Transverse colon (tissue), 4 donors: ENCODE measurements at places on chromosomes 1 and 21. TPM values are rescaled to one million over a fixed set of nuclear protein-coding genes. Genes with fewer than 3 reads are reported as not detected.

The TMPRSS3 gene
- total RNA-seq = not detected

The PLA2G2D gene
- 0.16 TPM for total RNA-seq

GRCh38 chr1:154751690-154752089, 118.4 kb downstream of the KCNN3 start:
- H3K4me1 ChIP-seq = no peaks in the 10 kb centered on the region
- H3K4me3 ChIP-seq = no peak overlapping the region
- no peak for DNase-seq
- H3K36me3 ChIP-seq = no peaks in the 10 kb centered on the region
- no peak overlapping the region for H3K27ac ChIP-seq
- H3K27me3 ChIP-seq = peaks cover 41% of the 10 kb centered on the region

The PLPPR4 gene
- total RNA-seq = 0.41 TPM

- H3K4me1 ChIP-seq = peaks cover 21% of the 10 kb centered on the region
- H3K4me3 ChIP-seq = no peak overlapping the region
- no peaks in the 10 kb centered on the region for H3K36me3 ChIP-seq
- no peak overlapping the region for H3K27ac ChIP-seq
- peaks cover 35% of the 10 kb centered on the region for H3K27me3 ChIP-seq
Measured at GRCh38 chr1:231036416-231036815, 3.6 kb downstream of the FAM89A start.

The MFAP2 gene
- total RNA-seq = 5.6 TPM

GRCh38 chr1:27795601-27796000, 22.6 kb downstream of the STX12 start:
- H3K36me3 ChIP-seq = no peaks in the 10 kb centered on the region
- no peaks in the 10 kb centered on the region for H3K4me1 ChIP-seq
- no peaks in the 10 kb centered on the region for H3K27me3 ChIP-seq
- H3K4me3 ChIP-seq = no peak overlapping the region
- H3K27ac ChIP-seq = no peak overlapping the region

The KRTAP10-11 gene
- not detected for total RNA-seq

GRCh38 chr1:158943059-158943458, 11.7 kb downstream of the PYHIN1 start:
- H3K27me3 ChIP-seq = no peaks in the 10 kb centered on the region
- H3K4me1 ChIP-seq = no peaks in the 10 kb centered on the region
- H3K4me3 ChIP-seq = no peak overlapping the region
- no peak for DNase-seq

GRCh38 chr1:40712997-40713396, 21.5 kb downstream of the NFYC start:
- H3K27me3 ChIP-seq = no peaks in the 10 kb centered on the region
- H3K4me1 ChIP-seq = peaks cover 91% of the 10 kb centered on the region
- H3K27ac ChIP-seq = peak overlapping the region; percentile 84
- no peaks in the 10 kb centered on the region for H3K36me3 ChIP-seq
- H3K4me3 ChIP-seq = no peak overlapping the region

The NHLH1 gene
- total RNA-seq = not detected

DNA sequence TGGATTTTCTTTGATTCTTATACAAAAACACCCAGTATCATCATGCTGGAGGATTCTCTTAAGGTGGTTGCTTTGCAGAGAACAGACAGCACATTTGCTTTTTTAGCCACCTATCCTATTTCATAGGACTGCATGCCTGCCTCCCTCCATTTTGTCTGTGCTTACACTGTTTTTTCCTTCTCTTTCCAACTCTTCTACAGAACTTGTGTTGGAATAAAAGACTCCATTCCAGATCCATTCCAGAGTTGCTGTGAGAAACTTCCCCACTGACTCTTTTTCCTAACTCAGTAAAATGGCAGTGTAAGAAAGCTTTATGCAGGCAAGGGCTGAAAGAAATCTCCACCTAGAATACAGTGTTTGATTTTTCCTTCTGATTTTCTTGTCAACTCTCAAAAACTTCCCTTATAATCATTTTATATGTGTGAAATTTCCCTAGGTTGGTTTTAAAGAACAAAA, 5.2 kb upstream of the ARID1A start:
- H3K4me1 ChIP-seq = peaks cover 31% of the 10 kb centered on the region
- no peaks in the 10 kb centered on the region for H3K27me3 ChIP-seq
- H3K27ac ChIP-seq = peak overlapping the region; percentile 100
- no peak for DNase-seq
- H3K36me3 ChIP-seq = no peaks in the 10 kb centered on the region
- H3K4me3 ChIP-seq = no peak overlapping the region

The PRDM16 gene
- not detected for total RNA-seq

GRCh38 chr1:242225767-242226573, 227.1 kb upstream of the MAP1LC3C start:
- no peak overlapping the region for H3K27ac ChIP-seq
- H3K36me3 ChIP-seq = no peaks in the 10 kb centered on the region
- no peak overlapping the region for H3K4me3 ChIP-seq

DNA sequence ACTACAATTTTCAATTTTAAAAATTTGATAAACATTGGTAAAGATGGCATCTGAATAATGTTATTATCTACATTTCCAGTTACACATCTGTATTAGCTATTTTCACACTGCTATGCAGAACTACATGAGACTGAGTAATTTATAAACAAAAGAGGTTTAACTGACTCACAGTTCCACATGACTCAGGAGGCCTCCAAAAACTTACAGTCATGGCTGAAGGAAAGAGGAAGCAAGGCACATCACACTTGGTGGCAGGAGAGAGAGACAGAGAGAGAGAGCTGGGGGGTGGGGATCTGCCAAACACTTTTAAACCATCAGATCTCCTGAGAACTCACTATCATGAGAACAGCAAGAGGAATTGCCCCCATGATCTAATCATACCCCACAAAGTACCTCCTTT, 850.0 kb downstream of the LTN1 start:
- DNase-seq = no peak
- H3K36me3 ChIP-seq = no peaks in the 10 kb centered on the region

- DNase-seq = no peak
- no peaks in the 10 kb centered on the region for H3K27me3 ChIP-seq
- no peaks in the 10 kb centered on the region for H3K4me1 ChIP-seq
- no peak overlapping the region for H3K27ac ChIP-seq
- no peak overlapping the region for H3K4me3 ChIP-seq
- H3K36me3 ChIP-seq = no peaks in the 10 kb centered on the region
Measured at GRCh38 chr1:163119707-163120106, 50.5 kb downstream of the RGS4 start.

The MIS18A gene
- total RNA-seq = 4.8 TPM

GRCh38 chr1:35558374-35559316, 1.0 kb downstream of the NCDN start:
- peaks cover 17% of the 10 kb centered on the region for H3K4me1 ChIP-seq
- no peaks in the 10 kb centered on the region for H3K27me3 ChIP-seq
- peak overlapping the region; percentile 96 for H3K27ac ChIP-seq
- H3K36me3 ChIP-seq = peaks cover 8% of the 10 kb centered on the region
- H3K4me3 ChIP-seq = peak overlapping the region; percentile 89
- no peak for DNase-seq
